Progenitor cell of endocrine pancreas (in vitro differentiated cells): ENCODE measurements at places on chromosomes 5 and 9. TPM values are rescaled to one million over a fixed set of nuclear protein-coding genes. Genes with fewer than 3 reads are reported as not detected.

The GRXCR2 gene
- total RNA-seq: not detected in 2 replicates

The NFIB gene
- 15.3 and 15.5 TPM in 2 replicates for total RNA-seq

The MLANA gene
- total RNA-seq: not detected in 2 replicates

- DNase-seq: no peak
Observed at GRCh38 chr5:14465116-14465515, 116.5 kb upstream of the OTULINL start.

- DNase-seq: peak; percentile 81
Observed at GRCh38 chr5:88660947-88661805, 221.8 kb downstream of the MEF2C start.

DNA sequence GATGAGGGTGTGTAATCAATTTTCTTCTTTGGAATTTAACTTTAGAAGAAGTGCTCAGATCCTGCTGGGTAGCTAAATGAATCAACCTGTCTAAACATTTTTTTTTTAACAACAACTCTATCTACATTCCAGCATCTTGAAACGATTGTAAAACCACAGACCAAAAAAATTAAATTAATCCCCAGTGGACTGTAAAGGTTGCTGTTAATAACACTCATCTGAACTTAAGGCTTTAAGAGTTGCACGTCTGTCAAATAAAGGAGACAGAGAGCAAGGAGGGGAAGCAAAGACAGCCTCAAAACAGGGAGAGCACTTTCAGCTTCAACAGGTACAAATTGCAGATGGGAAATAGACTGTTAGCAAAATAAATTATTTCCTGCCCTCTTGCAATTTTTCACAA, 548.5 kb downstream of the DTWD2 start:
- DNase-seq: no peak
